Mesothelial cell of epicardium (in vitro differentiated cells): ENCODE measurements at places on chromosomes 6 and 20.

DNA sequence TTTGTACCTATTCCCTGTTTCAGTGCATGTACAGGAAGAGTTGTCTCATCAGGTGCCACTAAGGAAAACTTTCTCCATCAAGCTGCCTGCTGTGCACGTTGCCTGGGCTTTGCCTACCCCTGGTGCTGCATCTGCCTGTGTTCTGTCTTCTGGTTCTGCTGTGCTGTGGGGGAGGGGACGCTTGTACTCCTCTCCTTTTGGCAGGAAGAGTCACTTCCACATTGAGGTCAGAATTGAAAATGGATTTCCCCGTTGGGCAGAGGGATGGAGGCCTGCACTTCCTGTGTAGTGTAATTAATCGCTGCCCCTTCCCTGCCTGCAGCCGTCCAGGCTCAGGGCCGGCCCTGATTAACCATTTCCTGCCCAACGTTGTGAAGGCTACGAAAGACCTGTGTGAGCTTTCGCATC lies 153.3 kb downstream of the SCML4 start:
- no peaks in the 10 kb centered on the region for H3K36me3 ChIP-seq
- H3K4me1 ChIP-seq = peaks cover 35% of the 10 kb centered on the region

DNA sequence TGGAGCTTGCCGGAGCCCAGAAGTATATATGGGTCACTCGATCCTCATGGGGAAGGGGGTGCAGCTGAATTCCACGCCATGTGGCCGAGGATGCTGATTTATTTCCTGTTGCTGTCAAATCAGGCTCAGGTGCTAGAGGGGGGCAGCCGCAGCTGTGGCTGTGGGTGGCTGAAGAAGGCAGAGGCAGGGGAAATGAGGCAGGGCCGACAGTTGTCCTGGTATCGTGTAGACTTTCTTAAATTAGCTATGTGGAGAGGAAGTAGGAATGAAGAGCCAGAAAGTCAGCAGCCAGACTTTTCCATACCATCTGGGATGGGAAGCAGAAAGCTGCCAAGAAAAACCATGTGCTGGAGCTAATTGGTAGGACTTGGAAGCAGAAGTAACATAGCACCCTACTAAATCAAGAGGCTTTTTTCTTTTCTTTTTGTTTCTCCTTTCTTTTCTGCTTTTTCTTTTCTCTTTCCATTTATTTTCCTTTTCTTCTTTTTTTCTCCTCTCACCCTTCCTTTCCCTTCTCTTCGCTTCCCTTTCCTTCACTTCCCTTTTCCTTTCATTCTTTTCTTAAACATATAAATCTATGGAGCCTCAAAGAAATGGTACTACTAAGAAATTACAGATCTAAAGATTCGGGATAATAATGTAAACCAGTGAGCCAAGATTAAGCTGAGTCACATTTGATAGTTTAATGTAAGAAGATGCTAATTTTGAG lies 90.6 kb upstream of the CD83 start:
- no peaks in the 10 kb centered on the region for H3K36me3 ChIP-seq
- H3K27me3 ChIP-seq = peaks cover 15% of the 10 kb centered on the region
- H3K27ac ChIP-seq = no peak overlapping the region
- no peaks in the 10 kb centered on the region for H3K4me1 ChIP-seq
- H3K4me3 ChIP-seq = no peak overlapping the region
- no peak for DNase-seq

DNA sequence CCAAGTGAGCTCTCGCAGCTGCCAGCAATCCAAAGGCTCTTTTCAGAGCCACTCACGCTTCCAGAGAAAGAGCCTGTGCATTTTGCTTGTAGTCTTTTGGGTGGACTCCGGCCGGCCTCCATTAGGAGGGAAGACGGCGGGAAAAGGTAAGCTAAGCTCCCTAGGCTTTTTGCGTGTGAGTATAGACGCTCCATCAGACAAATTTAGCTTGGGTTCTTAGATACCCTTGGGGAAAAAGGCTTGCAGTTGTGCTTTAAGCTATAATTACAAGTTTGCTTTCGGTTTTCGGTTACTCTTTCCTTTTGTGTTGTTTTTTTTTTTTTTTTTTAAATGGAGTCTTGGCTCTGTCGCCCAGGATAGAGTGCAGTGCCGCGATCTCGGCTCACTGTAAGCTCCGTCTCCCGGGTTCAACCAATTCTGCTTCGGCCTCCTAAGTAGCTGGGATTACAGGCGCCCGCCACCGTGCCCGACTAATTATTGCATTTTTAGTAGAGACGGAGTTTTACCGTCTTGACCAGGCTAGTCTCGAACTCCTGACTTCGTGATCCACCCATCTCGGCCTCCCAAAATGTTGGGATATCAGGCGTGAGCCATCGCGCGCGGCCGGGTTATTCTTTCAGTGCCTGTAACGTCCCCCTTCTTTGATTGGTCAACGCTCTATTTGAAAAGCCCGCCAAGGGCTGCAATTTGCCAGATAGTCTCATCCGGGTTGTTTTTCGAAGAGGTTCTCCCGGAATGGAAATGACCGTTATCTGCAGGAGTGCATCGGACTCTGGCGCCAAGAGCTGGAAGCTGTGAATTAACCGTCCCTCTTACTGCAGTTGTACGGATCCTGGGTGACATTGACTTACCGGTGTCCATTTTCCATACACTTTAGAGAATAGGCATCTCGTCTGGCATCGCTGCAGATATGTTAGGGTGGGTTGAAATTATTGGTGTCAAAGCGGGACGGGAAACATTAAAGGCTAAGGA lies 18.1 kb downstream of the OR2B2 start:
- H3K4me3 ChIP-seq = no peak overlapping the region
- H3K27me3 ChIP-seq = no peaks in the 10 kb centered on the region
- no peaks in the 10 kb centered on the region for H3K36me3 ChIP-seq
- no peak overlapping the region for H3K27ac ChIP-seq
- peak; percentile 80 for DNase-seq

DNA sequence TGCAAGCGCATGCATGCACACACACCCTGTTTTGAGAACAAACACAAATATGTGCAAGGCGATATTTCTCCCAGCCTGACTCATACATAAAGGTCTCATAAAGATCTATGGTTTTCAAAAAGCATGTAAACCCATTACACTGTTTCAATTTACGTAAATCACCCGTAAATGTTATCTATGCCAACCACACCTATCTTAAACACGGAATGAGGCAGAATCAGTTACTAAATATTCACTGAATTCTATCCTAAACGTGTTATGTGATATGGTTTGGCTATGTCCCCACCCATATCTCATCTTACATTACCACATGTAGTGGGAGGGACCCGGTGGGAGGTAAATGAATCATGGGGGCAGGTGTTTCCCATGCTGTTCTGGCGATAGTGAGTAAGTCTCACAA lies 621.6 kb downstream of the KIF16B start:
- no peak for DNase-seq
- no peaks in the 10 kb centered on the region for H3K27me3 ChIP-seq

GRCh38 chr20:36236786-36237121 lies 476 bp downstream of the AAR2 start:
- no peaks in the 10 kb centered on the region for H3K27me3 ChIP-seq
- H3K36me3 ChIP-seq = peaks cover 9% of the 10 kb centered on the region
- H3K27ac ChIP-seq = peak overlapping the region; percentile 98
- peak overlapping the region; percentile 96 for H3K4me3 ChIP-seq

- no peak overlapping the region for H3K27ac ChIP-seq
- H3K36me3 ChIP-seq = peaks cover 6% of the 10 kb centered on the region
- DNase-seq = no peak
- H3K4me1 ChIP-seq = no peaks in the 10 kb centered on the region
These were observed 50.9 kb downstream of the TNFRSF21 start for GRCh38 chr6:47258724-47259347.

DNA sequence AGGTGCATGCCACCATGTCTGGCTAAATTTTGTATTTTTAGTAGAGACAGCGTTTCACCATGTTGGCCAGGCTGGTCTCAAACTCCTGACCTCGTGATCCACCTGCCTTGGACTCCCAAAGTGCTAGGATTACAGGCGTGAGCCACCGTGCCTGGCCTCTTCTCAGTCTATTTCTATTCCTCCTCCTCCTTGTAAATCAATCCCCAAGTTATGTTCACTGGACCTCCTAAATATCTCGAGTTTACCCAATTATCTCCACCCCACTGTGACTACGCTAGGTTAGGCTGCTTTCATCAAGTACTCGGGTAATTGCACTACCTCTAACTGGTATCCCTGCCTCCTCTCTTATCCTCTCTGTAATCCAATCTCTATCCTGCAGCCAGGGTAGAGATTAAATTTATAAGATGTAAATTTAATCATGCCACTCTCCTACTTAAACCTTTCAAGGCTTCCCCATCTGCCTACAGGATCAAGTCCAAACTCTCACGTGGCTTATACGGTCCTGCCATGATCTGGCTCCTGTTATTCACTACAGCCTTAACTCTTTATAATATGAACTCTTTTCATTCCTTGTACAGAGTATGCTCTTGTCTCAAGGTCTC lies 837 bp upstream of the MAD2L1BP start:
- no peak overlapping the region for H3K27ac ChIP-seq
- H3K4me1 ChIP-seq = peaks cover 27% of the 10 kb centered on the region
- H3K27me3 ChIP-seq = no peaks in the 10 kb centered on the region
- DNase-seq = no peak
- peak overlapping the region; percentile 96 for H3K4me3 ChIP-seq

DNA sequence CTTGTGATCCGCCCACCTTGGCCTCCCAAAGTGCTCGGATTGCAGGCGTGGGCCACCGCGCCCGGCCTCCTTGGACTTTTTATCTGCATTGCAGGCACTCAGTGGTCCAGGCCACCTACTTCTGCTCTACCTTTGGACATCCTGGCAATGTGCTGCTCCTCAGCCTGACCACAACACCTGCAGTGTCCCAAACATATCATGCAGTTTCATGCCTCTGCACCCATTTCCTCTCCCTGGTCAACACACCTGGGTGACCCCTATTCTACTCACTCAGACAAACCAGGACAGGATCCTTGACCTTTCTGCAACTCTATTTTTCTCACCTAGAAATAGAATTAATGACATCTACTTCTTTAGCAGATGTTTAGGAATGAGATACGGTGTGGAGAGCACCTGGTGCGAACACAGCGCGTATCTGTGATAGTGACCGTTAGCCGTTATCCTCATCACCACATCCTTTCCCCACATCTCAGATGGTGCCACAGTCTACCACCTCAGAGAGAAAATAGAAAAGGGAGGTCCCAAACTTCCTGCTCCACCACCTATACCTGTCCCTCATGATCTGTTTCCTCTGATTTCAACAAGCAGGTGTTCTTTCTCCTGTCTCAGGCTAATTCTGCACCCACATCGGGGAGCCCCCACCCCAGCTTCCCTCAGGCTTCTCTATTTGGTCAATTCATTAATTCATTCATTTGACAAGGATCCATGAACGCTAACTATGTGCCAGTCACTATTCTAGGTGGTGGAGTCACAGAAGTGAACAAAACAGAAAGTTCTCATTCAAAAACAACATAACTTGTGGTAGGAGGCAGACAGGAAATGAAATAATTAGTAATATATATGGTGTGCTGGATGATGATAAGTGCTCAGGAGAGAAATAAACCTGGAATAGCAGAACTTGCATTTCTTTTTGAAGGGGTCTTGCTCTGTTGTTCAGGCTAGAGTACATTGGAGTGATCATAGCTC lies 4.3 kb upstream of the BTN3A2 start:
- DNase-seq = no peak
- H3K27me3 ChIP-seq = no peaks in the 10 kb centered on the region
- no peak overlapping the region for H3K27ac ChIP-seq
- H3K4me3 ChIP-seq = no peak overlapping the region
- H3K36me3 ChIP-seq = no peaks in the 10 kb centered on the region

- H3K27me3 ChIP-seq = peaks cover 2% of the 10 kb centered on the region
- peaks cover 4% of the 10 kb centered on the region for H3K4me1 ChIP-seq
- H3K36me3 ChIP-seq = no peaks in the 10 kb centered on the region
- no peak overlapping the region for H3K27ac ChIP-seq
These were observed 62.9 kb downstream of the TENT5A start for GRCh38 chr6:81689580-81689979.

DNA sequence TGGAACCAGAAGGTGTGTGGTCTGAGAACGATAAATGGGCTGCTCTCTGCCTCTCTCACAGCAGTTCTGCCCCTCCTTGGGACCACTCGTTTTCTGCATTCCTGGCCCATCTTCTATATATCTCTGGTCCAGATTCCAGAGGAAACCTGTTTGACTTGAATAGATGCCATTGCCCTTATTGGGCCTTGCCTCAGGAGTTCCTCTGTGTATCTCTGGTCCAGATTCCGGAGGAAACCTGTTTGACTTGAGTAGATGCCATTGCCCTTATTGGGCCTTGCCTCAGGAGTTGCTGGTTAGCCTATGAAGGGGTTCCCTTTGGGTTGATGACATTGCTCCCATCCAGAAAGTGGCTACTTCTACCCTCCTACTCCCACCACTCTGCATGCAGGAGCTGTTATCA lies 189.4 kb downstream of the SLC16A10 start:
- no peaks in the 10 kb centered on the region for H3K27me3 ChIP-seq
- H3K36me3 ChIP-seq = peaks cover 83% of the 10 kb centered on the region
- H3K27ac ChIP-seq = no peak overlapping the region
- no peak overlapping the region for H3K4me3 ChIP-seq

DNA sequence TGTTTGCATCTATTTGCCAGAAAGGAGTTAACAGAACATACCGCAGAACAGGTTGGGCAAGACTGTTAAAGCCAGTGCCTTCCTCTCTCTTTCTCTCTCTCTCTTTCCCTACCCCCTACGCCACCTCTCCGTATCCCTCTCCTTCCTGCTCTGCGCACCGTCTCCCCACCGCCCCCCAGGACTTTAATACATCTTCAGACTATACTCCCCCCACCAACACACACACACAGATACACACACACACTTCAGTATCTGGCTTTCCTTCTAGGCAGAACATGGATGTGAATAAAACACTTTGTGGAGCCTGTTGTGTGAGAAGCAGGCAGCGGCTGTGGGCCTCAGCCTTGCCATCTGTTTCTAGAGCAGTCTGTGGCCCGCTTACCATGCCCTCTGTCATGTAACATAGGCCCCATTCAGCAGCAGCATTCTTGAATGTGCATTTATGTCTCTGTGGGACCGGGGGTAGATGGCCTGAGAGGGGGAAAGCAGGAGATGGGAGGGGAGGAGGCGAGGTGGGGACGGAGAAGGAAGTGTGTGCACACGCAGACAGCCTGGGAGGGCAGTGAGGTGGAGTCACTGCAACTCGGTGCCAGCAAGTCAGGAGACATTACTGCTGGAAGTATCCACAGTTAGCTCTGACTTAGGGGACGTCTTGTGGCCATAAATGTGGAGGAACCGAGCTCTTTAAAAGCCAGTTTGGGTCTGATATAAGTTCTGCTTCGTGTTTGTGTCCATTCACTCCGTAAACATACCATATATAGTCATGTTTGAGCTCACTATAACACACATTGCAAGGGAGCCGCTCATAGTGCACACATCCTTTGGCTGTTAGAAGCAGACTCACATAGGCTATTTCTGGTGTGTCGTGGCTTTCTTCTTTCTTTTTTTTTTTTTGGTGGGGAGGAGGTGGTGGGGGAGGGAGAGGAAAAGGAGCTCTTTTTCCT lies 38.4 kb downstream of the RREB1 start:
- peaks cover 74% of the 10 kb centered on the region for H3K4me1 ChIP-seq
- no peaks in the 10 kb centered on the region for H3K36me3 ChIP-seq
- DNase-seq = no peak

DNA sequence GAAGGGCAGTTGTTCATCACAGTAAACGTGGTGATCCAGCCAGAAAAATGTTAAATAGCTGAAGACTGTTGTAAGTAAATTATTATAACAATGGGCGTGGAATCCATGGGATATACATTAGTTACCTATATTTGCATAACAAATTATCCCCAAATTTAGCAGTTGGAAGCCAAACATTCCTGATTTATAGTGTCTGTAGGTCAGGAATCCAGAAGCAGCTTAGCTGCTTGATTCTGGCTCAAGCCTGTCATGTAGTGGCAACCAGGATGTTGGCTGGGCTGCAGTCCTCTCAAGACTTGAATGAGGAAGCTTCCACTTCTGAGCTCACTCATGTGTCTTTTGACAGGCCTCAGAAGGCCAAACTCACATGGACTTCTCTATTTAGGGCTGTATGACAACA lies 6.9 kb upstream of the ADGRB3 start:
- no peaks in the 10 kb centered on the region for H3K36me3 ChIP-seq
- no peak for DNase-seq
- H3K4me3 ChIP-seq = no peak overlapping the region
- no peak overlapping the region for H3K27ac ChIP-seq
- H3K27me3 ChIP-seq = peaks cover 38% of the 10 kb centered on the region
